ENCODE measurements at places on chromosomes 5 and 9.
A peak's percentile ranks its signal among the peaks of the same experiment; 100 is the strongest.

DNA sequence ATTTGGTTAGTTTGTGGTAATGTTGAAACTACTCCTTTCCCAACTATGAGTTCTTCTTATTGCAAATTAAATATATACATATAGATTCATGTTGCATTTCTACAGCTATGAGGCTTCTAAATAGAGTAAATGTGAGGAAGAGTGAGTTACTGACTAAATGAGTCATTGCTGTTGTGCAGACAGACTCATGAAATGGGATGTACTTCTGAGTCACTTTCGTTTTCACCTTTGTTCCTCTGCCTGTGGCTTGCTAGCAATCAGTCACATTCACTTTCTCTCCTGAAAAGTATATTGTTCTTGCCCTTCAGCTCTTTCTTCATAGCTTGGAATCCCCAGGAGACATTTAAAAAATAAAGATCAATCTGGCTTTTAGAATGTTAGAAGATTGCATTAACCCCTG lies 295.5 kb upstream of the SMC2 start:
- no peaks in the 10 kb centered on the region for H3K36me3 ChIP-seq
- no peak overlapping the region for H3K4me3 ChIP-seq
- ATAC-seq = no peak
- no peaks in the 10 kb centered on the region for H3K27me3 ChIP-seq

GRCh38 chr5:151700296-151700695 lies 13.6 kb upstream of the SPARC start:
- no peak for ATAC-seq
- no peaks in the 10 kb centered on the region for H3K27me3 ChIP-seq
- no peaks in the 10 kb centered on the region for H3K36me3 ChIP-seq
- no peak overlapping the region for H3K4me3 ChIP-seq

DNA sequence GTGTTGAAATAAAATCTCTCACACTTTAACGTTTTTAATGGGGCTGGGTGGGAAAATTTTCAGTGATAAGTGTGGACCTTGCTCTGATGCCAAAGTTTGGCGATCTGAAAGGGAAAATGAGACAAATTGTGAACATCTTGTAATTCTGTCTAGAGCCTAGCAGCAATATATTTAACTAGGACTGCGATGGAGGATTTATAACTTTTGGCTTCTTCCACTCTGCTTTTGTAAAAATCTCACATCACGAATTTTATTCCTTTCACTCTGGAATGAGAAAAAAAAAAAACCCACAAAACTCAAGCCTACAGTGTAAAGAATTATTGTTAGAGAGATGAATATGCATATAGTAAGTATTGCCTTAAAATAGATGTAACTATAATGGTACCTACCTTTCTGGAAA lies 19.9 kb downstream of the CCNH start:
- peaks cover 2% of the 10 kb centered on the region for H3K36me3 ChIP-seq
- peaks cover 41% of the 10 kb centered on the region for H3K4me1 ChIP-seq
- H3K27ac ChIP-seq = peak overlapping the region; percentile 58
- no peak overlapping the region for H3K4me3 ChIP-seq
- H3K27me3 ChIP-seq = no peaks in the 10 kb centered on the region

DNA sequence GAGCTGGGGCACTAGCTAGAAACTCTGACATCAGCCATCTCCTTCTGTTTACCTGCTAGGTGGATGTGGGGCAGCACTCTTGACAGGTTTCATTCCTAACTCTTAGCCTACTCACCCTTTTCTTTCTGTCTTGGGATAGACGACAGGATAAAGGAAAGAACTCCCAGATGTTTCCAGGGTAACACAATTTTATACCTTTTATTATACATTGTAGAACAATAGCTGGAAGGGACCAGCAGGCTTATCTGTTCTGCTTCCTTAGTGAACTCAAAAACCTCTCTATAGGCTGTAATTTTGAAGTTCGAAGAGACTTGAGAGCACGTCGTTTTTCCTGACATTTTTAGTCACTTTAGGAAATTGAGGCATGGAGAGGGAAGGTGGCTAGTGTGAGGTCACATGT lies 13.2 kb downstream of the SPTAN1 start:
- no peak overlapping the region for H3K4me3 ChIP-seq
- H3K36me3 ChIP-seq = peaks cover 47% of the 10 kb centered on the region
- peaks cover 4% of the 10 kb centered on the region for H3K4me1 ChIP-seq
- no peaks in the 10 kb centered on the region for H3K27me3 ChIP-seq
